Posterior vena cava (tissue), 2 donors: ENCODE measurements at places on chromosomes 2 and 18. TPM values are rescaled to one million over a fixed set of nuclear protein-coding genes. Genes with fewer than 3 reads are reported as not detected.

FARSB gene
- 17.0 TPM for total RNA-seq

DNA sequence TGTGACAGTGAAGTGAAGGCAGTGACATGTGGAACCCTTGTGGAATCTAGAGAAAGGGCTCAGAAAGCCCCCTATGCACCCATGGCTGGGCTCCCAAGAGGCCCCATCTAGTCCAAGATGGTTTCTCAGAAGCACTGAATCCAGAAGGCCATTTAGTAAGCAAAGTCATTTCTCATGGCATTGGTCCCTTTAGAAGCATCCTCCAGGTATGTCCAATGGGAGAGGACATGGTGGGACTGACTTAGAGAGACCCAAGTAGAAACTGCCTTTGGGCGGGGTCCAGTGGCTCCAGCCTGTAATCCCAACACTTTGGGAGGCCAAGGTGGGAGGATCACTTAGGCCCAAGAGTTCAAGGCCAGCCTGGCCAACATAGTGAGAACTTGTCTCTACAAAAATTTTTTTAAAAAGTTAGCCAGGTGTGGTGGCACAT is 72.5 kb upstream of the RMDN2 start:
- DNase-seq: no peak

DNA sequence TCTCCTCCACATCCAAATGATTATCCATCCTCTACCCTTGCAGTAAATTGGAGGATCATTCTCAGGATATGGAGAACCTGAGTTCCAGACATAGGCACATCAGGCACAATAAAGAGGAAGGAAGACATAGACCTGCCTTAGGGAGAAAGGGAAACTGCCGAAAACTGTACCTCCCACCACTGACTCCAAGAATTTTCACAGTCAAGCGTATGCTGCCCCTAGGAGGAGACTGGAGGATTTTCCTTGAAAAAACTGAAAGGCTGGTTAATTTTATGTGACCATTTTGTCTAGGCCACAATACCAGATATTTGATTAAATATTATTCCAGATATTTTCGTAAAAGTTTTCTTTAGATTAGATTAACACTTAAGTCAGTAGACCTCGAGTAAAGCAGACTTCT is 638.5 kb upstream of the PKDCC start:
- DNase-seq: no peak

DNA sequence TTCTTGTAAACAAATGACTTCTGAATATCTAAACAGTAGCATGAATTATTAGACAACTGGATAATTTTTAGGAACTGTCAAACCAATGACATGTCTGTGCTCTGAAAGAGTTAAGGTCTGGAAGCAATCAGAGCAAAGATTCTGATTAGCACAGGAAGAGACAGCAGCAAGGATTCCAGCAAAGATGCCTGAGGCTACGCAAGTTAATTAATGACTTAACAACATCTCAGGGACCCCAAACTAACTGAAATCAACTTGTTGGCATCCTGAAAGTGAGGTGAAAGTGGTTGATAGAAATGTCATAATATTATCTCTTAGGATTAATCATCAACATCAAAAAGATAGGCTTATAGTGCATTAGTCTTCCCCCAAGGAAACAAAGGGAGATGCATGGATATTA is 123.3 kb upstream of the TMEM200C start:
- no peak for DNase-seq

DNA sequence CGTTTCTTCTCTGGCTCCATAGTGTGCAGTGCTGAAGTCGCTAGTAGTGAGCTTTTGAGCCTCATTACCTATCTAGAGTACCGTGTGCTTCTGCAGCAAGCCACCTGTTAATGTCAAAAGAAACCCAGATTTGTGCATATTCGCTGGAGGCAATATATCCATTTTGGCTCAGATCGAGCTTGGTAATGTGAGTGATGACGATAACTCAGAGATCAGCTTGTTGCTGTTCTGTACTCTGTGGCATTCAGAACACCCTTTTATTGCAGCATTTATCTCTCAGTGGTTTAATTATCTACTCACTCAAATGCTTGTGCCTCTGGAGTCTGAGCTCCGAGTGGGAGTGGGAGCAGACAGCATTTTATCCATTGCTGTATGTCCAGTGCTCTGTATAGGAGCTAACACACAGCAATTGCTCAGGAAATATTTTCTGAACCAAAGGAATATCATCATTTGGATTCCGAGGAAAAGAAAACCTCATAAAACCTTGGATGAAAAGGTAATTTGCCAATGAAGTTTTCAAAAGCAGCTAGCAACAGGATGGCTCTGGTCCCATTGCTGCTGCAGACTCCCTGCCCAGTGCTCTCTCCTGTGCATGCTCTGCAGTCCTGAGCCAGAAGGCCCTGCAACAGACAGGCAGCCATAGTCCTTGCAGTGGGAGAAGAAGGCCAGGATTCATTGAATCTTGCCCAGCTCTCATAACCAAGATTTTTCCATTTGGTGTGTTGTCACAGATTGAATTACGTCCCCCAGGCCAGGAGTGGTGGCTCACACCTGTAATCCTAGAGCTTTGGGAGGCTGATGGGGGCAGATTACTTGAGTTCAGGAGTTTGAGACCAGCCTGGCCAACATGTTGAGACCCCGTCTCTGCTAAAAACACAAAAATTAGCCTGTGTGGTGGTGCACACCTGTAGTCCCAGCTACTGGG is 183.8 kb downstream of the MYCN start:
- DNase-seq: no peak

CCDC102B gene
- 10.4 TPM for total RNA-seq

DNA sequence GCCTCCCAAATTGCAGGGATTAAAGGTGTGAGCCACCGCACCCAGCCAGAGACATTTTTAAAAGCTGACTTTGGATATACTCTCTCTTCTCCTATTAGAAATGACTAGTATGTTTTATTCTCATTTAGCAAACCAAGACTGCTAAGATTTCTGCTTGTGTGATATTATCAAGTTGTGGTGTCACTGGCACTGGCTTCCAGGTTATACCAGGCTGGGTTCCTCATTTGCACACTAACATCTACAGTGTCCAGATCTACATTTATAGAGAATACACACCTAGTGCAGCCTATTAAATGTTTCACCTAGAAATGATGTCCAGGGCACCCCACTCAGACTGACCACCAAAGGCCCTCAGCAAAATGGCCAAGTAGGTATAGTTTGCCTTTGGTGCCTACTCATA is 265.3 kb upstream of the STON1 start:
- DNase-seq: no peak

TUBA4B gene
- not detected for total RNA-seq
